ENCODE measurements at places on chromosomes 1 and 21. TPM values are rescaled to one million over a fixed set of nuclear protein-coding genes. Genes with fewer than 3 reads are reported as not detected.

Gene MYOG
- total RNA-seq: not detected

GRCh38 chr1:48572646-48573258 lies 100.7 kb upstream of the SPATA6 start:
- no peaks in the 10 kb centered on the region for H3K27me3 ChIP-seq
- no peak overlapping the region for H3K4me3 ChIP-seq
- no peaks in the 10 kb centered on the region for H3K4me1 ChIP-seq

Gene KCNE2
- not detected for total RNA-seq

GRCh38 chr1:56400526-56400925 lies 178.8 kb downstream of the PLPP3 start:
- peaks cover 17% of the 10 kb centered on the region for H3K4me1 ChIP-seq
- no peaks in the 10 kb centered on the region for H3K27me3 ChIP-seq
- no peak overlapping the region for H3K27ac ChIP-seq
- DNase-seq: no peak
- H3K4me3 ChIP-seq: no peak overlapping the region

Gene RYR2
- not detected for total RNA-seq

GRCh38 chr1:40742363-40743061 lies 41.1 kb upstream of the KCNQ4 start:
- no peak overlapping the region for H3K27ac ChIP-seq
- no peak overlapping the region for H3K4me3 ChIP-seq
- peaks cover 32% of the 10 kb centered on the region for H3K36me3 ChIP-seq
- peaks cover 5% of the 10 kb centered on the region for H3K4me1 ChIP-seq
- H3K27me3 ChIP-seq: no peaks in the 10 kb centered on the region
- DNase-seq: no peak

DNA sequence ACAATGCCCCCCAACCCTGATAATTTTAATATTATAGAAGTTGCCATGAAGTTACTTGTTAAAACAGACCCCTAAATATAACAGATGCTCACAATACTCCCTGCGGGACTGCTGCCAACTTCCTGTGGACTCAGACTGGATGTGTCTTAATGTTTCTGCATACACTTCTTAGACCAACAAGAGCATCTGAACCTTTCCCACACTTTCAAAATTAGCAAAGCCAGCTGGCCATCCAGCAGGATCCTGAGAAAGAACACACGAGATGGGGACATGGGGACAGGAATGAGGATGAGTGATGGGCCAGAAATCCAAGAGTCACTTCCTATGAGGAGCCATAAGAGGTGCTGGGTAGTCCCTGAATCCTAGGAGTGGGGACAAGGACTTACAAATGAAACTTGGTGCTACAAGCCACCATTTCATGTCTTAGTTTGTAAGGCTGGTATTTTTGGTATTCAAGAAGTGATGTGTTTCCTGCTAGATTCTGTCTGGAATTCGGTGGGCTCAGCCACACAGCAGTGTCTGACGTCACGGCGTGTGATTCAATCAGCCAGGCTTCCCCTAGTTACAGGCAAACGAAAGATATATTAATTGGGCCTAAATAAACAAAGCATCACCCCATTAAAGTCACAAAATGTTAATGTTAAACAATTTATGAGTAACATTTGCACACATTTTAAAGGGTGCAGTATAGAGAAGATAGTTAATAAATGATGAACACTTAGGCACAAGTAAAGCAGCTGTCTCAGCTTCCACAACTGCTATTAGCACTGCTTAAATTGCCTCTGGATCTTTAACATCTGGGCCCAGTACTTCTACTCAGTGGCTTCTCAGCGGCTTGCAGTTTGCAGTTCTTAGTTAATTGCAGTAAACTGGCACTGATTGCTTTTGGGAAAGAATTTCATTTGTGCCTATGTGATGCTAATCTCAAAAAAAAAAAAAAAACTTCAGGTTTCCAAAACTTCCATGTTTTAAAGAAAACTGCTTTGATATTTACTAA lies 41.2 kb upstream of the RGS8 start:
- H3K4me1 ChIP-seq: no peaks in the 10 kb centered on the region
- H3K27ac ChIP-seq: no peak overlapping the region
- H3K4me3 ChIP-seq: no peak overlapping the region
- peaks cover 2% of the 10 kb centered on the region for H3K27me3 ChIP-seq
- H3K36me3 ChIP-seq: no peaks in the 10 kb centered on the region
- no peak for DNase-seq

Gene AMY1C
- not detected for total RNA-seq

DNA sequence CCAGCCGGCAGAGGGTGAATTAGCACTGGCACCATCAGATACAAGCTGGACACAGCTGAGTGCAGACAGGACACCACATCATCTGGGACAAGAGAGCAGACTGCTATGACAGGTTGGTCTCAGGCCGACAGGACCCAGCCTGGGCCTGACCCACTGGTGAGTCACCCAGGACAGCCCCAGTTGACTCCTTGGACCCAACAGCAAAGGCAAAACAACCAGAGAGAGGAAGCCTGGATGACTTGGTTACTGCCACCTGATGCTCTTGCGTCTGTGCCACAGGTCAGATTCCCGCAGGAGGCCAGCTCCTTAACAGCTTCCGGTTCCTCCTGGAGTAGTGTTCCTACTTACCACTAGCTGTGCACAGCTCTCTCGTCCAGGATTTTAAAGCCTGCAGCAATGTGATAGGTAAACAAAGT lies 18.5 kb downstream of the CCN1 start:
- no peak overlapping the region for H3K4me3 ChIP-seq
- no peaks in the 10 kb centered on the region for H3K36me3 ChIP-seq
- DNase-seq: no peak
- H3K4me1 ChIP-seq: no peaks in the 10 kb centered on the region
- no peak overlapping the region for H3K27ac ChIP-seq
- no peaks in the 10 kb centered on the region for H3K27me3 ChIP-seq

Gene IER5
- total RNA-seq: 16.2 TPM

Gene CD1E
- total RNA-seq: not detected

DNA sequence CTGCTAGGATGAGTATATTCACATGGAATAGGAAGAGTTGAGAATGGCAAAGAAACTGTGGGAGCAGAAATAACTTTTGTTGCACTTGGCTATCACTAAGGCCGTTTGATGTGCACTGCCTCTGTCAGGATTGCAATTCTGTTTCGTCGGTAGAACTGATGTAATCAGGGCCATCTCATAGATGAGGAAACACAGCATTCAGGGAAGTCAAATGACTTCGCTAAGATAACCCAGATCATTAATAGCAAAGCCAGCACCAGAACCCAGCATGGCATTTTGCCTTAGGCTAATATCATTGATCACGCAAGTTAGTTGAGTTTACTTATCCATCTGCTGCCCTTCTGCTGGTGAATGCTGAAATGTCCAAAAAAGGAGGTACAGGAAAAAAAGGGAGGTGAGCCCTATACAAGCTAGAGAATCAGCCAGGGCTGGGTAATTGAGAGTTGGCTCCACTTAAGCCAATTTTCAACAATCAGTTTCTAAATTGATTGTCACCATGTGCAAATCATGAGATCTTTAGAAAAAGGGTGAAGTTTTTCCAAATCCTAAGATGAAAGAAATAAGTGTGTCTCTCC lies 7.6 kb downstream of the RASSF5 start:
- peaks cover 17% of the 10 kb centered on the region for H3K4me1 ChIP-seq
- no peaks in the 10 kb centered on the region for H3K36me3 ChIP-seq
- H3K4me3 ChIP-seq: no peak overlapping the region

Gene GJB5
- not detected for total RNA-seq

- H3K36me3 ChIP-seq: peaks cover 21% of the 10 kb centered on the region
- no peak overlapping the region for H3K4me3 ChIP-seq
- DNase-seq: no peak
- H3K27me3 ChIP-seq: no peaks in the 10 kb centered on the region
- H3K4me1 ChIP-seq: peaks cover 38% of the 10 kb centered on the region
Measured at GRCh38 chr1:214438530-214438929, 112.9 kb downstream of the PTPN14 start.

DNA sequence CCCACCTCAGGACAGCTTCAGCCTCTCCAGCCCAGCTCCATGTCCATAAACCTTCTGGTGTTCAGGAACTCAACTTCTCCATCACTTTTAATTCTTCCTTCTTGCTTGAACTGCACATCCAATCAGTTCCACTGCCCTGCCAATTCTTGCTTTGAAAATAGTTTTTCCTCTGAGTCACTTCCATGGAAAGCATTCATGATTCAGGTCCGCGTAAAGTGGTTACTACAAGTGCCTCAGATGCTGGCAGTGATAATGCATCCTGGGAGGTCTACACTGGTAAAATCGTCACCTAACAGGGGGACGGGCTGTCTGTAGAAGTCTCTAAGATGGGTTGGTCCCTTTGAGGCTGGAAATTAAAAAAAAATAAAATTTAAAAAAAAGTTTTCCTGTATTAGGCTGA lies 25.9 kb upstream of the RCAN1 start:
- H3K27me3 ChIP-seq: peaks cover 11% of the 10 kb centered on the region
- peak overlapping the region; percentile 57 for H3K4me3 ChIP-seq
- peak overlapping the region; percentile 17 for H3K27ac ChIP-seq
- H3K4me1 ChIP-seq: peaks cover 9% of the 10 kb centered on the region
- peak; percentile 88 for DNase-seq
